ENCODE measurements at places on chromosomes 2 and 18.

GRCh38 chr2:46225150-46225625, 72.0 kb upstream of the EPAS1 start:
- no peak for DNase-seq

- DNase-seq = peak; percentile 46
Observed at GRCh38 chr2:102256276-102256675, 55.1 kb upstream of the IL1RL1 start.

GRCh38 chr2:167127135-167127534, 238.9 kb downstream of the XIRP2 start:
- peak; percentile 2 for DNase-seq

DNA sequence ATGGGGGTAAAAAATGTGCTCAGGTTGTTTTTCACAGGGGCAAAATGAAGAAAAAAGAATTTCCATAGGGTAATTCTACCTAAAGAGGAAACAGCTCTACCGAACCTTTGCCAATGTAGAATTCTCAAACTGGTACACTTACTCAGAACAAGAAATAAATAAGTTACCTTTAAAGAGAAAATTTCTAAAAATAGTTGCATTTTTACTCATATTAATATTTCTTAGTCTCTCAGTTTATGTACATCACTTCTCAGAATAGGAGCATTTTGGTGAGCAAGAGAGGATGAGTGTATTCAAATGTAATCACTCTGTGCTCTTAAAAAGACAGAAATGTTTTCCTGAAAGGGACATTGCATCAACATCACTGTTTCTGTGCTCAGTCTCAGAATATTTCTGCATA, 574.7 kb upstream of the SLC8A1 start:
- no peak for DNase-seq

GRCh38 chr18:27728659-27729058, 448.3 kb downstream of the CDH2 start:
- no peak for DNase-seq

DNA sequence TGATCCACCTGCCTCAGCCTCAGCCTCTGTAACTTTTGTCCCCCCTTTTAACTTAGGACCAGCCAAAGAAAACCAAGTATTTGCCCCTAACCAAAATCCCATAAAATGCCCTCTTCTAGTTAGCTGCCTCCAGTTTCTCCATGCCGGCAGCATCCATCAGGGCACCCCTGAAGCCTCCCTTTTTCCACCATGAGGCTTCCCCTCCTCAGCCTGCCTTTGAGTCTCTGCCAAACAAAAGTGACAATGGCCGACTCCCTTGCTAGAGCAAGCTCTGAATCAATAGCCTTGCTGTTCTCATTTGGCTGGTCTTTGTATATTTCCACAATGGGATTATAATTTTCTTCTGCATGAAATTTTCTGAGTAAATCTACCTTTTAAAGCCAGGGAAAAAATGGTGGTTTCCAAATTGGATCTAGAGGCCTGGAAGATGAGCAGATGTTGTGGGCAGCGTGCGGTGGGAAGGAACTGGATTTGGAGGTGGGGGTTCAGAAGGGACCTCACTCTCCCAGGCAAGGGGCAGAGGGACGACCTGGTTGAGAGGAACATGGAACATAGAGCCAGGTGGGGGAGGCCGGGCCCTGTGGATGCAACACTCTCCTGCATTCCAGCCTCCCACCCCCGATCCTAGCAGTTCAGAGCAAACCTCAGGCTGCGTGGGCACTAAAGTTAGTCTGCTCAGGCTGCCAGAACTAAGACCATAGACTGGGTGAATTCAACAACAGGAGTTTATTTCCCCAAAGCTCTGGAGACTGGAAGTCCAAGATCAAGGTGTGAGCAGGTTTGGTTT, 80.6 kb downstream of the HS6ST1 start:
- DNase-seq = no peak

GRCh38 chr2:191178806-191179514, 28.2 kb upstream of the STAT4 start:
- DNase-seq = no peak

DNA sequence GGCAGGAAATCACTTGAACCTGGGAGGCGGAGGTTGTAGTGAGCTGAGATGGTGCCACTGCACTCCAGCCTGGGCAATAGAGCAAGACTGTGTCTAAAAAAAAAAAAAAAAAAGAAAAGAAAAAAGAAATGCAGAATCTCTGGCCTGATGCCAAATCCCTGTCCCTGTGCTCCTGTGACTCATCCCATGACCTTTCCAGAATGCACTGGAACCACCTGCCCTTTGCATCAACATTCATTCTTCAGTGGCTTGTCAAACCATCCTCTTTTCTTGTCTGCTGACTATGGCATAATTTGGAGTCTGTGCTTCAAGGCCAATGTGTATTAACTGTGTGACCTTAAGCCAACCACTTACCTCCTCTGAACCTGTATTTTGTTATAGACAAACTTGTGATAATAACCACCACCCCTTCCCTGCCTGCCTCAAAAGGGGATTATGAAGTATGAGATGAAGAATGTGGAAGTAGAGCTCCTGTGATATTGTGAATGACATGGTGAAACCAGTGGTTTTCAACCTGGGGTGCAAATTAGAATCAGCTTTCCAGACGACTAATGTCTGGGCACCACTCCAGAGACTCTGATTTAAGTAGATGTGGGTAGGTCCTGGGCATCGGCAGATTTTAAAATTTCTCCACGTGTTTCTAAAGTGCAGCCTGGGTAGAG, 189.3 kb downstream of the CLIP4 start:
- no peak for DNase-seq

DNA sequence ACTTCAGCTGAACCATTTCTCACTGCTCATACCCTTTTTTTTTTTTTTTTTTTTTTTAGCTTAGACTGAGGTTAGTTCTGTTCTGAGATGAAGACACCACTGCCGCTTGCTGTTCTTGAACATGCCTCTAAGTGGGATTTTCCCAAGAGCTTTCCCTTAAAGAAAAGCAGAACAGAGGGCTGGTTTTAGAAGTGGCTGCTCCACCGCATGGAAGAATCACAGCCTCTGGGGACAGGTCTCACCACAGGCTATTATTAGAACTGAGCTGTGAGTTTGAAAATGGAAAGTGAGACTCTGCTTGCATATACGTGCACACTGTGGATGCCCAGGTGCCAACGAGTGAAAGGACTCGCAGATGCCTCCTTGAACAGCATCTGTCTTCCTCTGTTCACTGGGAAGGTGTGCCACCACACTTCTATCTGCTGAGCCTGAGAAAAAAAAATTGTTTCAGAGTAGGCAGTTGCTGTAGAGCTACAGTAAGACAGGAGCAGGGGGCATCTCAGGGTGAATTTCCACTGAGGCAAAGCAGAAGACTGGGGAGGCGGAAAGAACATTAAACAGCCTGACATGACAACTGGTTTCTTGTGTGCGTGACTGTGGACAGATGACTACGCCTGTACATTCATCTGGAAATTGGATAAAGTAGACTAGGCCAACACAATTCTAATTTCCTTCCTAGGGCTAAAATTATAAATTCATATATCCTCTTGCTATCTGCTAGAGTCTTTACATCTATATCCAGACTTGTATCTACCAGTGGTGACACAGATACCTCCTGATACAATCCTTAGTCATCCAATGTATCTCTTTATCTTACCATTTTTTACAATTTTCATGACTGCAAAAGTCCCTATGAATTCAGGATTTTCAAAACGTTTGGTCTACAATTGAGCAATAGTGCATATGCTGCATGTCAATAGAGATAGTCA, 1045.7 kb upstream of the CELF4 start:
- peak; percentile 8 for DNase-seq

- DNase-seq = no peak
Observed at GRCh38 chr2:75637568-75637967, 9.0 kb upstream of the MRPL19 start.
